ENCODE measurements at places on chromosomes 2 and 18.

- DNase-seq = no peak
Observed at GRCh38 chr2:189150033-189150432, 29.5 kb downstream of the COL5A2 start.

- DNase-seq = no peak
Observed at GRCh38 chr2:195279840-195280427, 377.1 kb upstream of the SLC39A10 start.

DNA sequence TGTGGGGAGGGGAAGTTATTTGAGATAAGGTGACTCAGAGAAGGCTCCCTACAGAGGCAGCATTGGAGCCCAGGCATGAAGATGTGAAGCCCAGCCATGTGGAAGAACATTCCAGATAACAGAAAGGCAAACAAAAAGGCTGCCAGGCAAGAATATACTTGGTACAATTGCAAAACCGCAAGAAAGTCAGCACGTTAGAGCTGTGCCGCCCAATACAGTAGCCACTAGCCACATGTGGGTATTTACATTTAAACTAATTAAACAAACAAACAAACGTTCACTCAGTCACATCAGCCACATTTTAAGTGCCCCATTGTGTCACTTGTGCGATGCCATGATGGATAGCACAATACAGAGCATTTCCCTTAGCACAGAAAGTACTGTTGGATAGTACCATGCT, 179.6 kb downstream of the SATB2 start:
- no peak for DNase-seq

GRCh38 chr2:124478761-124479160, 453.7 kb downstream of the CNTNAP5 start:
- peak; percentile 88 for DNase-seq

- no peak for DNase-seq
Observed at GRCh38 chr2:86140969-86141392, 34.9 kb downstream of the PTCD3 start.

DNA sequence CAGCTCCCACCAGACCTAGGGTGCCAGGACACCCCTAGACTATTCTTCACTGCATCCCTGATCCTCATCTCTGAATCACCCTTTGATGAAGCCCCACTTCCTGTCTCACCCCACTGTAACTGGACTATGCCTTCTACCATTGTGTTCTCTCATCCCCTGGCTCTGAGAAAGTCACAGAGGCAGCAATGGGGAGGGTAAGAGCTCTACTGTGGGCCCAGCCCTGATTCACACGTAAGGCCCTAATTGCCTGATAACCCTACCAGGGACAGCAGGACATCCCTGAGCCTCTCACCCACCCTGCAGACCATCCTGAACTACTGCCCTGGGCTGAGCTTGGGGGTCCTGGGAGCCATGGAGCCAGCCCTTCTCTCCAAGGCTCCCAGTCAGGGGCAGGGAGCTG, 1.5 kb upstream of the PROM2 start:
- DNase-seq = no peak

GRCh38 chr2:119494163-119494790, 30.0 kb downstream of the SCTR start:
- no peak for DNase-seq

- DNase-seq = no peak
Observed at GRCh38 chr2:118103951-118104940, 16.0 kb downstream of the INSIG2 start.

DNA sequence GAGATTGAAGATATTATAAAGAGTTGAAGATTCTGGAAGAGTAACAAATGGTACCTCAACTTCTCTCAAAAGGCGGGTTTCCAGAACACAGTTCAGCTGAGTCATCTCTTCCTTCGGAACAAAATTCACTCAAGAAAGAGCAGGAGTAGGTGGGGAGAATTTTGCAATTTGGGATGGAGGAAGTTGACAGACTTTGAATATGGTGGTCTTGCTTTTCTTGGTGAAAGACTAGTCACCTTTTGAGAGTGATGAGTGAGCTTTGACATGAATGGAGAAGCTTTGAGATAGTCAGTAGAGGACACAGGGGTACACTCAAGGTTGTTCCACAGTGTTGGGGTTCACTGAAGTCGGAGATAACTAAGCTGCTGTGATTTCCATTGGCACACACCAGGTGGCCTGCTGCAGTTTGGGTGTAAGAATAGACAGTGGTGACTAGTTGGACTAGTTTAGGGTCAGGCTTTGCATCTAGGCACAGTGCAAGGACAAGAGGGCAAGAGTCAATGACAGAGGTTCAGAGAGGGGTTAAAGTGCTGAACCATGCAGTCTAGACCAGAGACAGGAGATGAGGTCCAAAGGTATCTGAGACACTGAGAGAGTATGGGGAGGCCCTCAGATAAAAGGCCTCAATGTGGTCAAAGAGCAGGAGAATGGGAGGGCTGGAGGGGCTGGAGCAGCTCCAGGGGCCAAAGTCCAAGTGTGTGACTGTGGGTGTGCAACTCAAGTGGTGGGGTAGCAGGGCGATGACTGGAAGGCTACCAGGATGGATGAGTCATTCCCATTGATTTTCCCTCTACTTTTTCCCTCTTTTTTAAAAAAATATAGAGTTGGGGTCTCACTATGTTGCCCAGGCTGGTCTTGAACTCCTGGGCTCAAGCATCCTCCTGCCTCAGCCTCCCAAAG, 7.7 kb downstream of the CCL20 start:
- DNase-seq = no peak

DNA sequence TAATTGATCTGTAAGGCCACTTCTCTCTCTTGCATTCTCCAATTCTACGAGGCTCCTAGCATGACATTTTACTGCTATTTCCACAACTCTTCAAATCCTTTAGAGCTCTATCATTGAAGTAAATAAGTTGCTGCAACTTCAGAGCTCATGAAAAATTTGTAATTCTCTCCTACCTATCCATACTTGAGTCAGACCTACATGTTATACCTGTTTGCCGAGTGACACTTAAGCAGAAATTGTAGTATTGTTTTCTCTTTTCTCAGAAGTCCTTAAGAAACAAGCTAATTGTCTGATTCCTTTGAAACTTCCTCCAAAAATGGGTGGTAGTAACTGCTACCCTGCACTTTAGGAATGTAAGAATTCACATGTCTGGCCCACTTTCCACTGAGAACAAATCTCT, 26.1 kb downstream of the GALM start:
- DNase-seq = no peak

- DNase-seq = no peak
Observed at GRCh38 chr2:234038076-234038802, 12.3 kb upstream of the SPP2 start.

- no peak for DNase-seq
Observed at GRCh38 chr18:46069524-46069923, 2.5 kb downstream of the PSTPIP2 start.

DNA sequence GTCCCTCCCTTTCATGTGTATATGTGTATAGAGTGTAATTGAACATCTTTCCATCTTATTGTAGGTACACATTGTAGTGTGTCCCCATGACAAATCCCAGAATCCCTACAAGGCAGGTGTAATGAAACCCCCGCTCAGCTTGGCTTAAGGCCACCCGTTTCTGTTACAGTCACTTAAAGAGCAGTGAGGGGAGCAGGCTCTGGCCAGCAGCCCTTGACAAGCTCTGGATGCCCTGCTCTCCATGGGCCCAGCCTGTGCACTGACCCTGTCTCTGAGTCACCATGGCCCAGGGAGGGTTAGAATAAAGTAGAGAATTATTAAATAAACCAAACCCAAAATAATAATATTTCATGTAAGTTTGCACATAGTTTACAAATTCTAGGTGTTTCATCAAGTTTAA, 17.2 kb upstream of the MAL start:
- DNase-seq = no peak

GRCh38 chr2:120490091-120490798, 144.3 kb downstream of the INHBB start:
- no peak for DNase-seq

DNA sequence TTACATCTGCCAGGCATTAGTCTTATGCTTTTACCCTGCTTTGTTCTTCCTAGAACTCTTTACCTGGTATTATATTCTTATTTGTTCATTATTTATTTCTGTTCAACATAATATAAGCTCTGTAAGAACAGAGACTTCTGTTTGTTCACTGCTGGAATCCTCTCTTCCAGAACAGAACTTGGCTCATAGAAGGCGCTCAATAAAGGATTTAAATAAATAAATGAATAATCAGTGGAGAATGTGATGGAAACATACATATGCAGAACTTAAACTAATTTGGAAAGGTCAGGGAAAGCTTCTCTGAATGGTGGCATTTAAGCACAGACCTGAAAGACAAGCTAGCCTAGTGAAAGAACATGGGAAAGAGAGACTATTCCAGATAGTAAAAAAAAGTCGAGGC, 24.3 kb downstream of the NCKAP1 start:
- no peak for DNase-seq

GRCh38 chr18:46261799-46262198, 157.6 kb downstream of the HAUS1 start:
- no peak for DNase-seq

- no peak for DNase-seq
Observed at GRCh38 chr2:62194558-62195420, 1.1 kb upstream of the B3GNT2 start.

DNA sequence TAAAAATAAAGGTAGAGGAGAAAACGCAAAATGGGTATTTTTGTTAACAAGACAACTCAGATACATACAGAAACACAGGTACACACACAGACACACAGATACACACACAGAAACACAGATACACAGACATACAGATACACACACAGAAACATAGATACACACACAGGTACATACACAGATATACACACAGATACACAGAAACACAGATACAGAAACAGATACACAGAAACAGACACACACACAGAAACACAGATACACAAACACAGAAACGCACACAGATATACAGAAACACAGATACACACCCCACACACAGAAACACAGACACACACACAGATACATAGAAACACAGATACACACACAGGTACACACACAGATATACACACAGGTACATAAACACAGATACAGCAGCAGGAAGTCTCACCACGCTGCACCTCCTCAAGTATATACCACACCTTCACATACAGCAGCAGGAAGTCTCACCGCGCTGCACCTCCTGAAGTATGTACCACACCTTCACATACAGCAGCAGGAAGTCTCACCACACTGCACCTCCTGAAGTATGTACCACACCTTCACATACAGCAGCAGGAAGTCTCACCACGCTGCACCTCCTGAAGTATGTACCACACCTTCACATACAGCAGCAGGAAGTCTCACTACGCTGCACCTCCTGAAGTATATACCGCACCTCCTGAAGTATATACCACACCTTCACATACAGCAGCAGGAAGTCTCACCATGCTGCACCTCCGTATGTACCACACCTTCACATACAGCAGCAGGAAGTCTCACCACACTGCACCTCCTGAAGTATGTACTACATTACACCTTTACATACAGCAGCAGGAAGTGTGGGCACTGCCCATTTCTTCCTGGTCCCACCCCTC, 250.5 kb downstream of the HDAC4 start:
- no peak for DNase-seq
